ENCODE measurements at places on chromosomes 5 and 9. TPM values are rescaled to one million over a fixed set of nuclear protein-coding genes. Genes with fewer than 3 reads are reported as not detected.

- DNase-seq, result no peak
Measured at GRCh38 chr9:113350107-113350661, 843 bp downstream of the BSPRY start.

DNA sequence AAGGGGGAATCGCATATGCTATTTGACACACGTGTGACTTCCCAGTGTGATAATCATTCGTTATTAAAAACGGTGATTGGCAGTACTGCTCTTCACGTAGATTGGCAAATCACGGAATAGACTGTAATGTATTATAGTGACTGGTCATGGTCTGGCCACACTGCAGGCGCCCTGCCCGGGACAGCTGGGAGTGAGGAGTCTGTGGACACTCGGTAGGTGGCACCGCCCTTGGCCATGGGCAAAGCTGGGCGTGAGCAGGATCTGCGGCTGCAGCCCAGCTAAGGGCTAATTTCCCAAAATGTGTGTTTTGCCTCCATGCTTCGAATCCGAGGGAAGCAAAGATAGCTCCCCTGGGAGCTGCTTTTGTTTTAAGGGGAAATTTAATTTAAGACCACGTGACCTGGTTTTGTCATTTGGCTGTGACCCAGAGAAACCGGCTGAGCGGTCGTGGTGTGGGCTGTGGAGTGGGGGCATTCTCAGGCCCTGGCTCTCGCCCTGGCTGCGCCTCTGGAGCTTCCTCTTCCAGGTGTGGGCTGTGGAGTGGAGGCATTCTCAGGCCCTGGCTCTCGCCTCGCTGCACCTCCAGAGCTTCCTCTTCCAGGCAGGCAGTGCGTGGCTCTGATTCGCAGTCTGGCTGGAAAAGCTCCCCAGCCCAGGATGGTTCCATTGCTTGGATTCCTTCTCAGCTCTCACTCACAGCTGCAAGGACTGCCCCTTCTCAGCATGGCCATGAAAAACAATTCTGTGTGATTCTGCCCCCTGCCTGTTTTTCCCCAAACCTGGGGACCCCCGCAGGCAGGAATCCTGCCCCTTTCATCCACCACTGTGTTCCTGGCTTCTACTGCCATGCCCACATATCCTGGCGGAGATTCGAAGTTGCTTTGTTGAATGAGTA is 131.1 kb downstream of the OLFM1 start:
- DNase-seq, result no peak

GRCh38 chr9:127053960-127054359 is 68.5 kb downstream of the ANGPTL2 start:
- DNase-seq, result no peak

NTNG2 gene
- total RNA-seq, result 7.9 TPM

OTP gene
- total RNA-seq, result not detected

Data from T-cell (primary cell).